RWPE2 (cell line): ENCODE measurements at places on chromosomes 11 and 22.

DNA sequence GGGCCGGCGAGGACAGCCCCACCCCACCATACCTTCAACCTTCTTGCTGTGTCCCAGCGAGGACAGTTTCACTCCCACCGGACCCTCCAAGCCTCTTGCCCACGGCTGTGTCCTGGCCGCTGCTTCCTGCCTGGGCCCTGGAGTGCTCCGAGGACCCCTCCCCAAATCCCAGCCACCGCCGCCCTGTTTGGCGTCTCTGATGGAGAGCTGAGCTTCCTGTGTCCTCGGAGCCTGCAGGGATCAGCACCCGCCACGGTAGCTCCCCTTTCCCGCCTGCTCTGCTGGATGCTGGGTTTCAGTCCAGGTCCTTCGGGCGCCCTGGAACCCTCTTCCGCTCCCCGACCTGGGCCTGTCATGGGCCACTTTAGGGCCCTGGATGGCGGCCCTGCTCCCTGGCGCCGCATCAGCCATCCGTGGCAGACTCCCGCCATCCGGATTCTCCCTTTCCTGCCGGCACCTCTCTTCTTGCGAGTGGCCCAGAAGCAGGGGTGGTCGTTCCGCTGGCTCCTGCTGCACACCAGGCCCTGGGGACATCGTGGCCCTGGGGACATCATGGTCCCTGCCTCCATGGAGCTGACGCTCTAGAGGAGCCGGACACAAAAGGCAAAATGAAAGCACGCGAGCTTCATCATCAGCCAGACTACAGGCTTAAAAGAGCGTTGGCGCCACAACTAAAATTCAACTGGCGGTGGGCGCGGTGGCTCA is 34.3 kb upstream of the GAL start:
- DNase-seq, result no peak

DNA sequence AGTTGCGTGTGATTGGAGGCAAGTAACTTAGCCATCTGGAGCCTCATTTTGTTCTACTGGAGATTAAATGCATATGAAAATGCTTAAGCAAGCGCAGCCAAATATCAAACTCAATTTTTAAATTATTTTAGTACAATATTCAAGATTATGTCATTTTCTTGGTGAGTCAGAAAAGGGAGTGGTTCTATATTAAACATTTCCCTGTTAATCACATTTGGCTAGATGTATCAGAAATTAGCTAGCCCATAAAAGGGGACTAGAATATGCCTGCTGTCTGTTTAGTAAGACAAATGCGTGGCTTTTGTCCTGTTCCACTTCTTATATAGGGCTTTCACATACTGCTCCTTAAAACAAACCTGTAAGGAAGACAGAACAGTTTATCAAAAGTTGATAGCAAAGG is 35.0 kb upstream of the BMAL1 start:
- DNase-seq, result no peak

GRCh38 chr11:103926990-103927389 is 109.5 kb upstream of the DDI1 start:
- DNase-seq, result no peak

DNA sequence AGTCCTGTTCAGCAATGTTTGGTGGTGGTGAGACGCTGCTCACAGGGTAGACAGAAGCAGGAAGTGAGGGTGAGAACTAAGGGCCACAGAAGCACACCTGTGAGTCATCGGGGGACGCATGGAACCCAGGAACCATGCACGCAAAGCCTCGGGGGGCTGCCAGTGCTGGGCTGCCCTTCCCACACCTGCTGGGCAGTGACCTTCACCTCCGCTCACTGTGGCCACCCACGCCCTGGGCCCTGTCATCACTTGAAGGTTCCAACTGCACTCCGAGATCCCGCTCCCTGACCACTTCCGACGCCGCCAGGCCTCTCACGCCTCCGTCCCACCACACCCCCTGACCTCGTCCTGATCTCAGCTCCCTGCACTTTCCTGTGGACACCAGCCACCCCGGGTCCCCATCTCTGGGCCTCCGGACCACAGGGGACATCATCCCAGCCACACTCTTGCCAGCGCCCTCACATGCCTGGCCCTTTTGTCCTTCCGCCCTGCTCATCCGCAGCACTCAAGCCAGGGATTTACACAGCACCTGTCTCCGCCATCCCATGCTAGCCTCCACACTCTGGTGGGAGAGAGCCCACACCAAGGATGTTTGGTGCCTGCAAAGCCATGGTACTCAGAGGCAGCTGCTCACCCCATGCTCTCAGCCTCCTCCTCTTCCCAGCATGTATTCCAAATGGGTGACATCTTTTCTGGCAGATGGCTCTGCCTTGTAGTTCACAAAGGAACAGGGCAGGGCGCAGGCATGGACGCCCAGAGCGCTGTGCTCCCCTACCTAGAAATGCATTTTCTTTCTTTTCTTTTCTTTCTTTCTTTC is 23.1 kb upstream of the ATXN10 start:
- no peak for DNase-seq

- no peak for DNase-seq
Observed at GRCh38 chr22:35749808-35750207, 32.1 kb downstream of the APOL5 start.

- no peak for DNase-seq
Observed at GRCh38 chr11:94171693-94172440, 43.2 kb downstream of the PANX1 start.

- DNase-seq, result no peak
Observed at GRCh38 chr11:100003985-100004384, 683.1 kb upstream of the ARHGAP42 start.

- no peak for DNase-seq
Observed at GRCh38 chr11:116460156-116460920, 312.4 kb downstream of the BUD13 start.

DNA sequence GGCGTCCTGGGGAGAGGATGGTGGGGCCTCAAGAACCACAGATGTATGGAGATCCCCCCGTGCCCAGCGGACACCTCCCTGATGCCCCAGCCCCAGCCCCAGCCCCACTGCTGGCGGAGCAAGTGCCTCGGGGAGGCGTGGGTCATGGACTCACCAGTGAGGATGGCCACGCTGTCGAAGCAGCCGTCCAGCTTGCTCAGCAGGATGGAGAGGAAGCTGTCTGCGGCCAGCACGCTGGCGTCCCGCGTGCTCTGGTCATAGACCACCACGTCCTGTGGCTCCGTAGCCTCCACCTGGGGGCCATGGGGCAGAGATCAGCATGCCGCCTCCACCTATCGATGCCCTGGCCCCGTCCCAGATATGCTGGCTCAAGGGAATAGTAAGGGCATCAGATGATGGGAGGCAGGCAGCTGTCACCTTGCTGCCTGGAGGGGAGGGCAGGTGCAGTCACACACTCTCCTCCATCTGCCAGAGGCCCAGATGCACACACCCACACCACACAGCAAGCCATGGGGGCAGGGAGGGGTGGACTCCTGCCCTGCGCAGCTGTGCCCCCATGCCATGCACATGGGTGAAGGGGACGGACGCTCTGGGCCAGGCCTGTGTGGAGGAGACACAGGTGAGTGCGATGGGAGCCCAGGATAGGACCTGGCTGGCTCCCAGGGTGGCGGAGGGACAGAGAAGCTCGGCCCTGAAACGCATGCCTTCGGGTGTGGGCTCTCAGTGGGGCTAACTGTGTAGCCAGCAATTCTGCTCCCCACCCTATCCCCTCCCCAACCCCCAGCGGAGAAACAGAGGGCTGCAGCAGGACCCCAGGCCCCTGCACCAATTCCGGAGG is 8.2 kb downstream of the DUSP8 start:
- no peak for DNase-seq

DNA sequence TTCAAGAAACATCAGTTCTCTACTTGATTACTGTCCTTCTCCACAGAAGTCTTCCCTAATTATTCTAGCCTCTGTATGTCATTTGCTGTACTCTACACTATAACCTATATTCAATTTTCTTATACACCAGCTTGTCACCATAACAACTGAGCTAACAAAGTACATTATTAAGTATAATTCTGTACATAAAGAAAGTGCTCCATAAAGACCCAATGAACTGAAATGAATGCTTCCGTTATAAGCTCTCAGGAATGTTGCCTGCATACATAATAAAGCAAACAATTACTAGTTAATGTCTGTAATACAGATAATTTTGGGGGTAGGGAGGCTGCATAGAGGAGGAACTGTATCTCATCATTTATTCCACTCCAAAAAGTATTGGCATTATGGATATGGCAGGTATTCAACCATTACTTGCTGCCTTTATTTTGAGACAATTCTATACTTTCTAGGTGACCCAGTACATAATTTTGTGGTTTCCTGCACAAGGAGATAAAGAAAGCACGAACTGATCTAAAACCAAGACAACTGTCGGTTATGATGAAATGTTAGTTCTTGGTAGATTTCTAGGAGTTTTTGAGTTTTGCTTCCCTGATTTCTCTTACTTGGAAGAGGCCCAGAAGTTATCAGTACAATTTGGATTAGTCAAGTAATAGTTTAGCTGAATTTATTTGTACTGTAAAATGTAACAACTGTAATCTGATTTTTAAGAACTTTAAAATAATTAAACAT is 202.5 kb downstream of the SBF2 start:
- no peak for DNase-seq

GRCh38 chr11:34626393-34626792 is 5.5 kb downstream of the EHF start:
- no peak for DNase-seq

GRCh38 chr22:24697621-24698082 is 76.9 kb downstream of the PIWIL3 start:
- DNase-seq, result no peak

GRCh38 chr11:90426442-90426841 is 203.6 kb upstream of the CHORDC1 start:
- no peak for DNase-seq

GRCh38 chr22:37638391-37639069 is 939 bp upstream of the SH3BP1 start:
- DNase-seq, result no peak

GRCh38 chr11:69588270-69588669 is 52.7 kb upstream of the CCND1 start:
- DNase-seq, result no peak

GRCh38 chr22:39967103-39967829 is 7.1 kb downstream of the TMA7B start:
- DNase-seq, result no peak

DNA sequence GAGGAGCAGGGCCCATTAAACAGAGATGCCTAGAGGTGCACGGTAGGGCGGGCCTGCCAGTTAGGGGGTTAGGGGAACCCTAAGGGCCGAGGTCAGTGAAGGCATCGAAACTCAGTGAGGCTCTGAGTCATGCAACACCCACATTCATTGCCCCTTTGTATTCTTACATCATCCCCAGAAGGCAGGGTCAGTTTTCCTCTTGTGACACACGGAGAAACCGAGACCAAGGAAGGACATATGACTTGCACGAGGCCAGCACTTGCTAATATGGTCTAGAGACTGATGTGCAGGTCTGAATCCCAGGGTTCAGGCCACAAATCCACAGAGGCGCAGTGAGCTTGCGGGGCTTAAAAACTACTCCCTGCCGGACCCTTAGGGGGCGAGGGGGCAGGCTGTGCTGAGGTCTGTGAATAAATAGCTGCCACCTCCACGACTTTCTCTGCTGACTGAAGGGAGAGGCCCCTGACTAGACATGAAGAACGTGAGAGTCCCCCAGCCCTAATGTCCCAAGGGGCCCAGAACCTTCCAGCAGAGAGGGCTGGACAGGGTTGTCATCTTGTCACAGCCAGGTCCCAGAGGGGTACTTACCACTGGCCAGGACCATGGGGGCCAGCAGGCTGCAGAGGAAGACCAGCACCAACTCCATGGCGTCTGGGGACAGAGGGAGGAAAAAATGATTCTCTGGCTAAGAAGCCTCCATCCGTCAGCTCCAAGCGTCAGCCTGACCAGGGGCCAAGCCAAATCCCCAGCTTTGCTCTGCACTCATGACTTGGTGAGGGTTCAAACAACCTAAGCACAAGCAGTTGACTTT is 17.8 kb upstream of the FXYD2 start:
- no peak for DNase-seq

DNA sequence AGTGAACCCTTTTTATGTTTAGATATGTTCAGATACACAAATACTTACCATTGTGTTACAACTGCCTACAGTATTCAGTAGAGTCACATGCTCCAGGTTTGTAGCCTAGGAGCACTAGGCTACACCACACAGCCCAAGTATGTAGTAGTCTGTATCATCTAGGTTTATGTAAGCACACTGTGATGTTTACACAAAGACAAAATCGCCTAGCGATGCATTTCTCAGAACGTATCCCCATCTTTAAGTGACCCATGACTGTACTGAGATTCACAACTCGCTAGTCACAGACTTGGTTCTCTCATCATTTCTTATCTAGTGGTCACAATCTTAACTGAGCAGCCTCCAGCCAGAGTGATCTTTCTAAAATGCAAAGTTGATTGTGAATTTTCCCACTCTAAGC is 119.2 kb downstream of the RASSF10 start:
- DNase-seq, result no peak

DNA sequence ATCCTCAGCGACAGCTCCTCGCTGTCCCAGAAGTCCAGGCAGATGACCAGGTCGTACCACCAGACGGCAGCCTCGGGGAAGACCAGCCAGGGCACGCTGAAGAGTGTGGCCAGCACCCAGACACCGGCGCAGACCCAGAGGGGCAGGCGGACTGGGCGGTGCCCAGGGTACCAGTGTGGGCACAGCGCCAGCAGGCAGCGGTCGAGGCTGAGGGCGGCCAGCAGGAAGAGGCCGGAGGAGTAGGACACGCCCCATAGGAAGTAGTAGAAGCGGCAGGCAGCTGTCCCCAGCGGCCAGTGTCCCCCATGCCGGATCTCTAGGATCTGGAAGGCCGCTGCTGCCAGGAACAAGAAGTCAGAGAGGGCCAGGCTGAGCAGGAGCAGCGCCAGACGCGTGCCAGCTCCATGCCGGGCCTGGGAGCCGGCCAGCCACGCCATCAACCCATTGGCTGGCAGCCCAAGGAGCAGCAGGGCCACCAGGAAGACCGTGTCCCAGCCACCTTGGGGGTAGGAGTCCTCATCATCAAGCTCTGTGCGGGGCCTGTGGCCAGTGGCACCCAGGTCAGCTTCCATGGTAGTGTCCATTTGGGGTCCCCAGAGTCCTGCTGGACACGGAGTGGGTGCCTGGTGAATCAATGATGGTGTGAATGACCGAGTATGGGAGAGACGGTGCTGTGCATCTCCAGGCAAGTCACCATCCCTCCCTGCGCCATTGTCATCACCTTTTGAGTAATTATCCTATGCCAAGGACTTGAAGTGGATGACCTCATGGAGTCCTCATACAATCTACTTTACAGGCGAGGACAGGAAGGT is at the start of gene GPR152:
Gene GPR152 (minus strand): TSS at position 589 of the 812 bp plus-strand sequence. CDS start 5 bp downstream, at position 584.
- DNase-seq, result peak; percentile 47

DNA sequence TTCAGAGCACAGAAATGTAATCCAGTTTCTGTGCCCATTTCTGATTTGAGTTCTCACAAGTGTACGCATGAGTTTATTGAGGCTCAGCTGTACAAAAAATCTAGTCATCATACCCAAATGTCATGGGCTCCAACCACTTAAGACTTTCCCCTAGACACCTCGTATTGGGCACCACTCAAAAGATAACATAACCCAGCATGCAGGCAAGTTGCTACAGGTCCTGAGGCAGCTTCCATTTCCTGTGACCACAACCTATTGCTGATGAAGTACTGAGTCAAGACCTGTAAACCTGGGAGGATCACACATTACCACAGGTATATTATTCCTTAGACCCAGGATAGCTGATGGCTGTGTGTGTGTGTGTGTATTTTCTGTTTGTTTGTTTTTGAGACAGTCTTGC is 95.2 kb downstream of the MRTFA start:
- DNase-seq, result peak; percentile 81
